T-helper 9 cell (primary cell): ENCODE measurements at places on chromosomes 2 and 18.

DNA sequence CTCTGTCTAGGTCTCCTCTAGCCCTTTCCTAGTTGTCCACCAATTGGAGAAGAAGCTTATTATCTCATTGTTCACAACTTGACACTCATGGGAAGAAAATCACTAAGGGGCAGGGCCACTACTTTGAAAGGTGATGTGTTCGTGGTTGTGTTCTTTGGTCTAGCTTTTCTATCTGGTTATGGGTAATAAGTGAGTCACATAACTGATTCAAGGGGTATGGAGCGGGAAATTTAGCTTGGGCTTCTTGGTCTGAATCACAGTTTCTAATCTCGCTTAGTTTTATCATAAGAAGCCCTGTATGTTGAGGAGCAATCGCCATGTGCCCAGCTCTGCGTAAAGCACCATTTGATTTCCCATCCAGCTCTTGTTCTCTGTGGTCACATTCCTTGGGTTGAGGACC lies 18.7 kb upstream of the DYTN start:
- no peak for DNase-seq

- DNase-seq, result no peak
Measured at GRCh38 chr18:79641722-79642497, 37.7 kb upstream of the CTDP1 start.

- DNase-seq, result no peak
Measured at GRCh38 chr2:169027234-169027633, 3.9 kb downstream of the ABCB11 start.

- DNase-seq, result no peak
Measured at GRCh38 chr2:51158251-51158650, 126.3 kb upstream of the NRXN1 start.

- no peak for DNase-seq
Measured at GRCh38 chr2:55962915-55963314, 39.3 kb upstream of the EFEMP1 start.

GRCh38 chr2:70990216-70990615 lies 4.5 kb downstream of the TEX261 start:
- DNase-seq, result no peak

DNA sequence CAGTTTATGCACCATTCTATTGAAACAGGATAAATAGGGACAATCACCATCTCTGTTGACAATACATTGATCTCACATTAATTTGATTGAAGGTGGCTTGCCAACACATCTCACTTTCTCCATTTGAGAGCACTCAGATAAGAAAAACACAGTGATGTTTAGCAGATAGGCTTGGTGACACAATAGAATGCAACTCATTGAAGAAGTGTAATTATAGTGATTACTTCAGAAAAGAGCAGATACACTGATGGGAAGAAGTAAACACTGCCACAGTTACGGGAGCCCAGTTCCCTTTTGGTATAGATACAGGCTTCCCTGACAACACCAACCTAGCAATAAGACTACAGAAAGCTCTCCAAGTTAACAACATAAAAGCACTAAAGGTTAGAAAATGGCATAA lies 89.1 kb downstream of the FIGN start:
- DNase-seq, result no peak

DNA sequence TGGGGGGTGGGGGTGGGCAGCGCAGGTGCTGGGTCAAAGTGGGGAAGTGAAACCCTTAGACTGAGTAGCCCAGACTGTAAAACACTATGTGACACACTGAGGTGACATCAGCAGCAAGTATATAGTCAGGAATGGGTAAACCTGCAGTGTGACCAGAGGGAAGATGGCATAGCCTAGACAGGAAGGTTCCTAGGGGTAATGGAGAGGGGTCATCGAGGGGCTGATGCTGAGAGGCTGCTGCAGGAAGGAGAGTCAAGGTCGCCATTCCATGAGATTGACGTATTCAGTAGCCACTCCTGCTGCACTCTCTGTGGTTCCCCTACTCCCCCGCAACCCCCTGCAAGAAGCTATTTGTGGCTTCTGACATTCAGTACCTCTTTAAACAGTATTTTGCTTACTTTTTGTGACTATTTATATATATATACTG lies 111.7 kb downstream of the CHST9 start:
- DNase-seq, result no peak

DNA sequence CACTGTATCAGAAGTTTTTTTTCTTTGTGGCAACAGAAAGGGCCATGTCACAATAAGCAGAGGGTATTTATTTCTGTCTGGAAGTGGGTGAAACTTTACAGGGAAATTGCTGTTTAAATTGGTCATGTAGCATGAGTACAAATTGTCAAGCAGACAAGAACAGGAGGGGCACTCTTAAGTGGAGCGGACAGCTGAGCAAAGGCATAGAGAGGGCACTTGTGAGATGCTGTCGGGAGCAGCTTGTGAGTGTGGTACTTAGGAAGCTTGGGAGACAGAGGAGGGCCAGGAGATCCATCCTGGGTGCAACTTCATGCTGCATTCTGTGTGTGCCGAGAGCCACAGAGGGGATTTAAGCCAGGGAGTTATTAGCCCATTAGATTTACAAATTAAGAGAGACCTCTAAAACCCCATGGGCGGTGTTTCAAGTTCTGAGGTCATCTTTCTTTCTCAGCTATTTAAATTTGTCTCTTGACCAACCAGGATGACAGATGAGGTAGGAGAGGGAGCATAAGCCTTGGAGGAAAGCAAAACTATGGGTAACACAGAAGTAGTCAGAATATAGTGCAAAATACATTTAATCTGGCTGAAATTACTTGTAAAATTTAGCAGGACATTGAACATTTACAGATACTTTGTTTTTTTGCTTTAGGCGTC lies 30.4 kb downstream of the INPP4A start:
- no peak for DNase-seq

DNA sequence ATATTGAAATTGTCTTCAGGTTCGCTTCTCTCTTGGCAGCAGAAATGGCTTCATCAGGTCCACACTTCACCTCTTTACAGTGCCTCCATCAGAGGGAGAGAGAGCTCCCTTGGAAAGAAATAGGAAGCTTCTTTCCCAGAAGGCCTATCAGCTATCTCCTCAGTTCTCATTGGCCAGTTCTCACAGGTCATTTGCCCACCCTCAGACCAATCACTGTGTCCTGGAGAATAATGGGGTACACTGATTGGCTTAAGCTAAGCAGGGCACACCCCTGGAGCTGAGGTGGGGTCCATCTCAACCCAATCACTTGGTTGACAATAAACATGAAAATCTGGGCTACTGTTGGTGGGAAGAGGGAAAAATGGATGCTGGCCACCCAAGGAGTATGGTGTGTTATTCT lies 5.2 kb downstream of the GNLY start:
- DNase-seq, result no peak

DNA sequence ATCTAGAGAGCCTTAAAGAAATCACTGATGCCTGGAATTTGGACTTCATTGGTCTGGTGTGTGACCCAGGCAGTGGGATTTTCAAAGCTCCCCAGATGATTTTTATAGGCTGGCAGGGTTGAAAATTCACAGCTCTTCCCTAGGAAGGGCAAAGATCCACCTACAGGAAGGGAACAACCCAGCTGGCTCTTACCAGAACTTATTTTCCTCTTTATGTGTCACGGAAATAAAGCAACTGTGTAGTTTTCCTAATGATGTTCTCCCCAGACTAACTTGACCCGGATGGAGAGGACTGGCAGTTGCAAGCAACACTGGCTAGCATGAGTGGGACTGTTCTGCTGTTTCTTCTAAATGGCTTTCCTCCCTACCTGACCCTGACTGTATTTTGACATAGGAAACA lies 235.6 kb downstream of the ALPK2 start:
- no peak for DNase-seq
